ENCODE measurements at places on chromosomes 3 and 15.

GRCh38 chr15:51223771-51224229, 114.6 kb downstream of the CYP19A1 start:
- peak; percentile 89 for DNase-seq

DNA sequence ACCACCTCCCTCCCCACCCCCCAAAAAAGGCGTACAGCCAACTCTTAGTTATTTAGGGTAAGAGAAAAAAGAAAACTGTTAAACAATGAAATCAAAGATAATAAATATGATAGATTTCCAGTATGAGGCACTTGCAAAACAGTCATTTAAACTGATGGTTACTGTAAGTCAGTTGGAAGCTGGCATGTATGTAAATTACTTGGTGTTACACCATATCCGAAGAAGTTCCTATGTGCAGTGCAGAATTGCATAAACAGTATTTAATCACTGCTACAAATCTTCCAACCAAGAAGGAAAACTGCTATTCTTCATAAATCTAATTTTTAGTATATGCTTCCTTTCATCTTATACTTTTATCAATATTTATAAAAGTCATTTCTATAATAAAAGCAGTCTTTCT, 62.0 kb downstream of the LEO1 start:
- no peak for DNase-seq

DNA sequence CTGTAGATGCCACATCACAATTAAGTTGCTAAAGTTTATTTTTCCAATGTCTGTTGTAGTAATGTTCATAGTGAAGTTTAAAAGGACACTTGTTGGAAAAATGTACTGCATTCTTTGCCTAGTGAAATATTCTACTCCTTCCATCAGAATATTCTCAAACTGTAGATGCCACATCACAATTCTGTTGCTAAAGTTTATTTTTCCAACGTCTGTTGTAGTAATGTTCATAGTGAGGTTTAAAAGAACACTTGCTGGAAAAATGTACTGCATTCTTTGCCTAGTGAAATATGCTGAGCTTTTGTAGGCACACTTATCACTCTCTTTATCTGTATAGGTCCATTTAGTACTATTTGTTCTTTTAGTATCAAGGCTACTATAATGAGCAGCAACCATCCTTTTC, 836.1 kb downstream of the NAALADL2 start:
- no peak for DNase-seq

- DNase-seq, result no peak
These were observed 311.5 kb downstream of the EDEM1 start for GRCh38 chr3:5498981-5499380.

DNA sequence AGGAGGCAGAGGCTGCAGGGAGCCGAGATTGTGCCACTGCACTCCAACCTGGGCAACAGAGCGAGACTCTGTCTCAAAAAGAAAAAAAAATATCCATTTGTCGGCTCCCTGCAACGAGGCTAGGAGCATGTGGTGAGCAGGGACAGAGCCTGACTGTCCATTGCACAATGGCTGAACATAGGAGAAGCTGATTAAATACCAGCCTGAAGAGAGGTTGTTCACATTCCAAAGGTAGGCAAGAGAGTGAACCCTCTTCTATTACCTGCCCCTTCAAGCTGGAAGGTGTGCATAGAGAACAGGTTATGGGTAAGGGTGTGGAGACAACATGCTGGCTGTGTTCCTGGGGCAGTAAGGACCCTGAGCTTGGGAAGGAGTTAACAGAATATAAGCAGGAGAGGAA, 78.7 kb downstream of the DAPK2 start:
- DNase-seq, result no peak

DNA sequence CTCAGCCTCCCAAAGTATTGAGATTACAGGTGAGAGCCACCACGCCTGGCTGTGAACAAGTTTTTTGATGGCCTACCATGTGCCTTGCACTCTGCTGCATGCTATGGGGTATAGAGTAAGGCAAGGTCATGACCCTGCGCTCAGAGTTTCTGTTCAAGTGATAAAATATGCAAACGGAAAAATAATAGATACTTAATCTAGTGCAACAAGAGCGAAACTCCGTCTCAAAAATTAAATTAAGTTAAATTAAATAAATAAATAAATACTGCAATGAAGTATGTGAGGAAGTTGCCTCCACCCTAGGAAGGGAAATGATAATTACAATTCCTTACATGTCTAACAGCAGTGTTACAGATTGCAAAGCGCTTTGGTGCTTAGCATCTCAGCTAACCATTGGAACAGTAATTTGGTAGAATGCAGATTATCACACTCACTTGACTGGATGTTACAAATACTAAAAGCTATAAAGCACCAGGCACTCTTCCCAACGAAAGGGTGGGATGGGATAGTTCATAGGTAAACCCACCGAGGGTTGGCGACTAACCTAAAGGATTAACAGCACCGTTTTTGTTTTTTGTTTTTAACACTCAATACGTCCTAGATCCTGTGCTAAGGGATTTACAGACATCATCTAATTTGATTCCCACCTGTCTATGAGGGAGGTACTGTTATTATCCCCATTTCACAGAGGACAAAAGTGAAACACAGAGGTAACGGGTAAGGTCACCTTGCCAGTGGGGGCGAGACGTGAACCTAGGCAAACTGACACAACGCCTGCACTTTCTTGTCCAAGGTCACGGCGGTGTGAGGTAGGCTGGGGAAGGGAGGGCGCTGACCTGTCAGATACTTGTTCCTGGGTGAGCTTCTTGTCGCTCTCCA, 793 bp upstream of the FANCD2 start:
- DNase-seq, result no peak

DNA sequence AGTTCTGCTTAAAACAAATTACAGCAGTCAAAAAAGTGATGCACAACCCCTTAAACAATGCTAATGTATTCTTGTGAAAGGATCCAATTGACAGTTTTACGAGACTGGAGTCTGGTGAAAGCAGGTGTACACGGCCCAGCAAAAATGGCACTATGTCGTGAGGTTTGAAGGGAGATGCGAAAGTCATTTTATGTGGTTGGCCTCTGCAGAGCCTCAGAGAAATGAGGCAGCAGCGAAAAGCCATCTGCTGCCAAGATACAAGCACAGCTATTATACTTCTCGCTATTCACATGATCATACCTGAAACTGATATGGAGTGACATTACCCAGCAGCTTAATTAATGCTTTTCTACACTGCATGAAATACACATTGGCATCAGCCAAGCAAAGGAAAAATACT, 36.4 kb downstream of the MECOM start:
- DNase-seq, result no peak

GRCh38 chr15:49918121-49918520, 200.9 kb downstream of the ATP8B4 start:
- DNase-seq, result no peak

DNA sequence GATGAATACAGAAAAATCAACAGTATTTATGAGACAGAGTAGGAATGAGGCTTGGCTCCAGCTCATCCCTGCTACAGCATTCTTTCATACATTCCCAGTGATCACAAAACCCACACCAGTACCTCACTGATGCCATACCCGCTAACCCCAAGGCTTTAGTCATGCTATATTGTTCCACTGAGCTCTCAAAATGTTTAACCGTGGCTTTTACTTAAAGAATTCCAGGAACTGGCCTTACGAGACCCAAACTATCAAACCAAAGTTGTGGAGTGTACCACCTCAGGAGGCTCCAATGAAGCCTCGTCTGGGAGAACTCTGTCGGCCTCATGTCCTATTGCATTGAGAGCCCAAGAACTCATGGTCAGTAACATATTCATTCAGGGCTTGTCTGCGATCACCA, 278.9 kb downstream of the ULK4 start:
- peak; percentile 80 for DNase-seq

DNA sequence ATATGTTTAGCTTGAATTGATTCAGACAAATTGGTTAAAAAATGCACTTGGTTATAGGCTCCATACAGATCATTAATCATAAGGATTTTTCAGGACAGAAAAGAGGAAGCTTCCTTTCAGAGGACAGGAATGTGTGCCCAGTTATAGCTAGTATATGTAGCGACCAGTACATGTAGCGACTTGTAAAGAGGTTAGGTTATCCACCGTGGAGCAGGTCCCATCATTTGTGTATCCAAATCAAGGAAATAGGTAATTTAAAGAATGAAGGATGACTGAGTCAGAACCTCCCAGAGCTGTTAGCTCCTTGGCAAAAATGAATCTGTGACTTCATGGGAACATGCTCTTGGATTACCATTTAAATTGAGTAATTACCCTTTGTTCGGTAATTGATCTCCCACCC, 15.8 kb upstream of the P2RY12 start:
- no peak for DNase-seq

- DNase-seq, result peak; percentile 67
These were observed 52.3 kb downstream of the CCDC54 start for GRCh38 chr3:107429320-107430181.

- peak; percentile 78 for DNase-seq
These were observed 550.6 kb upstream of the NECTIN3 start for GRCh38 chr3:110521019-110521418.

- DNase-seq, result no peak
These were observed 168.4 kb upstream of the CCDC54 start for GRCh38 chr3:107208796-107209195.

- no peak for DNase-seq
These were observed 135.3 kb downstream of the RPL22L1 start for GRCh38 chr3:170734735-170735065.

DNA sequence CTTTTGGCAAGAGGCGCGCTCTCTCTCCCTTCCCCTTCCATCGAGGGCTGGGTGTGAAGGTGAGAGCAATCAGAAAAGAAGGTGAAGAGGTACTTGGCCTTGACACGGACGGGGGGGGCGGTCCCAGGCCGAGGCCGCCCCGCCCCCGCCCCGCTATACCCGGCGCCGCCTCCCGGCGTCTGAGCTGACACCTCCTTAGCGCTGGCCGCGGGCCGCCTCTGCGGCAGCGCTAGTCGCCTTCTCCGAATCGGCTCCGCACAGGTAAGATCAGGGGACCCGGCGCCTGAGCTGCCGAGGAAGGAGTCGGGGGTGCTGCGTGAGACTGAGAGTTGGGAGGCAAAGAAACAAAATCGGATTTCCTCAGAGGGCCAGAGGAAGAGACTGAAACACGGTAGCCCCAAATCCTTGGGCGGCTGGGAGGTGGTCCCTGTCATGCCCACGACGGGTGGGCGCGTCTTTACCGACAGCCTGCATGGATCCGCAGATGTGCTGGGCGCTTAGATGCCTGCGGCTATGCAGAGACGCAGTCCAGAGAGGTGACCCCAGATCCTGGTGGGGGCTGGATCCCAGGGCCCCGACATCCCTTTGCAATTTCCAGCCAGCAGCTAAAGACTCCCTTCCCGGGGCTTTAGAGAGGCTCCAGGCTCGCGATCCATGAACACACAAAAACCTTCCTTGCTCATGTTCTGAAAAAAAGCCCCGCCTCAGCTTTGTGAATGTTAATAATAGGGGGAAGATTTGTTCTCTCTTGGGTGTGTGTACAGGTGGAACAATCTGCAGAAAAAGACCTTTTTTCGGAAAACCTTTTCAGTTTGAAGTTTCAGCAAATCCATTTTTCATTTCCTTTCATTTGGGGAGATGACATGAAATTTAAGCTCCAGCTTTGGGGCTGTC, at the start of gene ENTPD3:
ENTPD3 (plus strand) TSS at position 184 of the 894 bp plus-strand sequence. CDS start 874 bp downstream, outside the sequence.
- no peak for DNase-seq

DNA sequence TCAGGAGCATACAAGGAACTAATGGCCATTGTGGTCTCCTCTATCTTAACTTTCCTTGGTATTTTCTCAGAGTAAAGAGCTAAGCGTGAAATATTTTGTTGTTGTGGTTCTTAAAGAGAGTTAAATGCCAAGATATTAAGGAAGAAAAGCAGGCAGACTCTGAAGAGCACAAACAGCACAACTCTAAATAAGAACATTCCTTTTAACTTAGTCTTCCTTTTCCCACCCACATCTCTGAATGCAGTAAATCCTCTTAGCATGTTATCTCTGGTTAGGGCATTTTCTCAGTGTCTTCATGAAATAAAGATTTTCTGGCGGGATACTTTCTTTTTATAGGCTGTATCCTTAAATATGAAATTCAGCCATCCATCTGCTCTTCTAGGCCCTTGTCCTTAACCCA, 1.5 kb downstream of the GPR87 start:
- DNase-seq, result no peak

DNA sequence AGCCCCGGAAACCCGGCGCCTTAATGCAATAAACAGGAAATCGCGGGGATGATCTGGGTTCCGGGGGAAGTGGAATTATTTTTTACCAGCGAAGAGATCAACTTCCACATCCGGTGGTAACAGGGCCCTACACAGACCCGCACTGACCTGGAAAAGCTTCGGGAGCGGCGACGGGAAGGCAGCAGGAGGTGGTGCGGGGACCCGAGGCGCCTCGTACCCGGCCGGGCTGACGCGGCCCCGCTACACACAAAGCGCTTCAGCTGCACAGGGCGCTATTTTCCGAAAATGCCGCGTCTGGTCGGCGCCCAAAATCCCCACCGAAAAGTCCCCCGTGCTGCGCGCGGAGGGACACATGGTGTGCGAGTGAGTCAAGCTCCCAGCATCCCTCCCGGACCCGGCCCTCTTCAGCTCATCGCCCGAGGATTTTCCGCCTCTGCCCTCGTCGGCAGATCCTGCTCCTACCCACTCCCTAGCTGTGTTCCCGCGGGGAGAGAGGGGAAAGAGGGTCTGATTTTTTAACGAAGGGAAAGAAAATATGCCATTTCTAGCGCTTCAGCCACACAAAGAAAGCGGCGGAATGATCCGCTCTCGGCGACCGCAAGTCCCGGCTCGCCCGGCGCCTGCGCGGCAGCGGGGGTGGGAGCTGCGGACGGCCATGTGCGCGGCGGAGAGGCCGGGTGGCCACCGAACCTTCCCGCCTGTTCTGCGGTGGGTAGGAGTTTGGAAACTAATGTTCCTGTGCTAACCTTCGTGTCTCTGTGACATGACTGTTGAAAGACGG, at the start of gene GABPB1:
GABPB1 (minus strand) TSS at position 361 of the 781 bp plus-strand sequence. CDS start 45,400 bp downstream, outside the sequence.
- peak; percentile 91 for DNase-seq

DNA sequence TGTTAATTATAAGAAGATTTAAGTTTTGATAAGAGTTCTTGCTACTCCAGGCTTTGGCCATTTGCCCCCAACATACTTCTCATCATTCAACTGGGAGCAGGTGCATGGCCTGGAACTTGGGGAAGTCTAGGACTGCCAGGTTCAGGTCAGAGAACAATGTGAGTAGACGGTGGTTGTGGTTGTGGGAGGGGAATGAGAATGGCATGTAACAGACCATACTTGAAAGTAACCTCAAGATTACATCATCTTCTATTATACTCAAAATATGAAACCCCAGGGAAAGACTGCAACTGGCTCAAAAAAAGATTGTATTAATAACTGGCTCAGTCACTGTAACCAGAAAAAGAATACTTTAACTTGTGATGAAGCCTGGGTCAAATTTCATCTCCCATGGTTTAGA, 364.9 kb upstream of the DPPA4 start:
- no peak for DNase-seq

DNA sequence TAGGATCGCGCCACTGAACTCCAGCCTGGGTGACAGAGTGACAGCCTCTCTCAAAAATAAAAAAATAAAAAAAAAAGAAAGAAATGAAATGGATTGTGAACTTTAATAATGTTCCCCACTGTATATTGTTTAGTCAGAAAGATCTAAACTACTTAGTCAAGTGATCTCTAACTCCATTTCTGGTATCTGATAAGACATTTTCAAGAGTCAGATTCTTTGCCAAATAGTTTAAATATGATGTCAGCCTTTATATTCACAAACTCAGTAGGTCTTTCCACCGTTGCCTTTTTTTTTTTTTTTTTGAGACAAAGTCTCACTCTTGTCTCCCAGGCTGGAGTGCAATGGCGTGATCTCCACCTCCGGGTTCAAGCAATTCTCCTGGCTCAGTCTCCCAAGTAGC, 29.0 kb upstream of the OSBPL11 start:
- no peak for DNase-seq
